Kidney (tissue), 22 donors: ENCODE measurements at places on chromosomes 5 and 9. TPM values are rescaled to one million over a fixed set of nuclear protein-coding genes. Genes with fewer than 3 reads are reported as not detected.

DNA sequence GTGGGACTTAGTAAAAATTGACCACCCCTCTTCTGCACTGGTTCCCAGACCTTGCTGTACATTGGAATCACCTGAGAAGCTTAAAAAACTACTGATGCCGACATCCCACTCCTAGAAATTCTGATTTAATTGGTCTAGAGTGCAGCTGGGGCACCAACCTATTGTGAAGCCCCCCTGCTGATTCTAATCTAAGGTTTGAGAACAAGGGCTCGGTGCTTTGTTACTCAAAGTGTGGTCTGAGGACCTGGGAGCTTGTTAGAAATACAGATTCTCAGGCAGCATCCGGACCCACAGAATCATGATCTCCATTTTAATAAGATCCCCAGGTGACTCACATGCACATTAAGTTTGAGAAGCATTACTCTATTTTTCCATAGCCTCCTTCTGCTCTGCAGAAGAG is 57.8 kb upstream of the LPAR1 start:
- H3K27ac ChIP-seq: no peak overlapping the region
- no peak overlapping the region for H3K4me3 ChIP-seq
- DNase-seq: no peak
- H3K4me1 ChIP-seq: no peaks in the 10 kb centered on the region
- no peaks in the 10 kb centered on the region for H3K36me3 ChIP-seq

SLC46A2 gene
- 0.66 TPM for total RNA-seq

DNA sequence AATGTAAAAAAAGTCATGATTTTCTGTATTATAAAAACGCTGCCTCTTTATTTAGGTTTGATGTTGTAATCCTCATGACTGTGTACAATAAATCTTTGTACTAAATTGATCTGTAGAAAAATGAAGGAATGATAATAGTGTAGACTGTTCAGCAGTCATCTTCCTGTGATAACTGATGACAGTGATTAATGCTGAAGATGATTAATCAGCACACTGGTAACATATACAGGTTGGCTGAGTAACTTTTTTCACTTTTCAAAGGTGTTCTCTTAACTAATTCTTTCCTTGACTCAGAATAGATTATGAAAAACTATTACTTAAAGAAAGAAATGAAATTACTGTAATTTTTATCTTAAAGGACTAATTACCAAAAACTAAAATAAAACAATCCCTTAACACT is 122.5 kb downstream of the RFX3 start:
- H3K4me1 ChIP-seq: no peaks in the 10 kb centered on the region
- DNase-seq: no peak
- H3K27ac ChIP-seq: no peak overlapping the region
- H3K27me3 ChIP-seq: no peaks in the 10 kb centered on the region
- H3K4me3 ChIP-seq: no peak overlapping the region
- no peaks in the 10 kb centered on the region for H3K36me3 ChIP-seq

DNA sequence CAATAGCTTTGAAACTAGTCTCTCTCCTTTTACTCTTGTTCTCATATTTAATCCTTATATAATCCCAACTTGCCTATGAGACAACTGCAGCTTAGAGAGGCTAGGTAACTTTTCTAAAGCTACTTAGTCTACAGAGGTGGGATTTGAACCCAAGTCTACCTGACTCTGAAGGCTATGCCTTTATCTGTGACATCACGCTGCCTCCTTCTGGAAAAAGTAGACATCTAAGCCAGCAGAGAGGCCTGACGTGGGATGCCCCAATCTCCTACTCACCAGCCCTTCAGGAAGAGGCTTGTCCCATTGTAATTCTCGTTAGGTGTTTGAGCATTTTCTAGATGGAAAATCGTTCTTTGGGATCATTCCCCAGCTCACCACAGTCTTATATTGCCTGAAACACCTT is 167.5 kb downstream of the HSPA4 start:
- DNase-seq: no peak
- no peaks in the 10 kb centered on the region for H3K27me3 ChIP-seq
- H3K36me3 ChIP-seq: no peaks in the 10 kb centered on the region
- H3K27ac ChIP-seq: no peak overlapping the region
- H3K4me1 ChIP-seq: peaks cover 7% of the 10 kb centered on the region

CNTFR gene
- 3.7 TPM for total RNA-seq

DNA sequence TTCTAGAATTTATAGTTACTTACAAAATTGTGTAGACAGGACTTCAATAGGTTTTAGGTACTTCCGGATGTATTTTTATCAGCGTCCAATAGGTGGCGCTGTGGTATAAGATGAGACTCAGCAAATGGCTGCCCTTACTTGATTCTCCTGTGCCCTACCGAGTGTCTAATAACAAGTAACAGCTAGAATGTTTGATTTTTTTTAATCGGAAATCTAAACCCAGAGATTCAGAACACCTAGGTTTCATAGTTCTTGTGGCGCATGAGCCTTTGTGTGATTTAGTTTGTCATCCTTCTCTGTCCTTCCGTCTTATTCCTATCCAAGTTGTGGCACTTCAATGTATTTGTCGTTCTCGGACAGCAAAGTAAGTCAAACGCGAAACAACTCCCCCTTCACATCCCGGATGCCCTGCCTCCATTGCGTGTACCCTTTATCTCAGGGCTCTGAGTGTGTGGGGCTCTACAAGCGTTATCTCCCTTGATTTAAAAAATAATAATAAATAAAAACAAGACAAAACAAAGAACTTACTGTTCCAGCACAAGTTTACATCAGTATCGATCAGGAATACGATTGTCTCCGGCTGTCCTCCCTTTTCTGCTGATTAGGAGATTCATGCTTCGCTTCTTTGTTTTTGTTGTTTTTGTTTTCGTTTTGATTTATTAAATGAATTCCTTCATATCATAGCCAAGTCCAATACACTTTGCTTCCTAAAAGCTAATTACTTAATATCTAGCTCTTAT is 50.7 kb upstream of the SLC30A5 start:
- H3K27me3 ChIP-seq: no peaks in the 10 kb centered on the region
- H3K27ac ChIP-seq: peak overlapping the region; percentile 64
- peak; percentile 89 for DNase-seq
- peak overlapping the region; percentile 91 for H3K4me3 ChIP-seq
- no peaks in the 10 kb centered on the region for H3K4me1 ChIP-seq
- H3K36me3 ChIP-seq: no peaks in the 10 kb centered on the region

DNA sequence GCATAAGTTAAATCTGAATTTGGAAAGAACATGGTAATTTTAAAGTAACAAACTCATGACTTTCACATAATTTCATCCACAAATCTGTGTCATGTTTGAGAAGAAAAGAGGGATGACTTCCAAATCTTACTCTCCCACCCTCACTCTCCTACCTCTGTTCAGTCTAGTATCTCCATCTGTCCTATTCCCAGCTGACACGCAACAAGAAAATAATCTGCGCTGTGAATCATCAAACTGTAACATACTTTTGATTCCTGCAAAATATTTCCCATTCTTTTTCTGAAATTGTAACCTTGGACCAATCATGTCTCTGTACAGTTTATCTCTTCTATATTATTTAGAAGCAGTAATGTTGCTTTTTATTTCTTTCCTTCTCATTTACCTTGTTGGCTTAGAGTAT is 91.4 kb downstream of the SLC12A2 start:
- no peaks in the 10 kb centered on the region for H3K27me3 ChIP-seq
- H3K4me3 ChIP-seq: no peak overlapping the region
- no peak overlapping the region for H3K27ac ChIP-seq
- H3K36me3 ChIP-seq: no peaks in the 10 kb centered on the region

CCL28 gene
- total RNA-seq: 22.8 TPM

GPX3 gene
- total RNA-seq: 1,327 TPM

DNA sequence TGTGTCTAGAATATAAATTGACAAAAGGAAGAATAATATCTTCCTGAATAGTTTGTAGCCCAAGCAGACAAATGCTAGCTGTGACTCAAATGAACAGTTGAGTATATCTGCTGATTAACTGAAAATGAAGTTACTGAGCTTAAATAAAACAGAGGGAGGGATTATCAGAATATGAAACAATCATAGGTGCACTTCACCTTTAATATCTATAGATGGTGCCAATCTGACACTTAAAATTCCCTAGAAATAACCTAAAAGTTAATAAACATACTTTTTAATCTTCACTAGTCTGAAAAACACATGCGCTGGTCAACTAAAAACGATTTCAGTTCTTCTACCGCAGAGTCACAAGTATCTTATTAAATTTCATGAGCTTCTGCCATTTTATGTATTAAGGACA is 280.8 kb upstream of the RASA1 start:
- no peaks in the 10 kb centered on the region for H3K4me1 ChIP-seq
- DNase-seq: no peak
- no peak overlapping the region for H3K4me3 ChIP-seq
- no peak overlapping the region for H3K27ac ChIP-seq
- H3K27me3 ChIP-seq: no peaks in the 10 kb centered on the region

DNA sequence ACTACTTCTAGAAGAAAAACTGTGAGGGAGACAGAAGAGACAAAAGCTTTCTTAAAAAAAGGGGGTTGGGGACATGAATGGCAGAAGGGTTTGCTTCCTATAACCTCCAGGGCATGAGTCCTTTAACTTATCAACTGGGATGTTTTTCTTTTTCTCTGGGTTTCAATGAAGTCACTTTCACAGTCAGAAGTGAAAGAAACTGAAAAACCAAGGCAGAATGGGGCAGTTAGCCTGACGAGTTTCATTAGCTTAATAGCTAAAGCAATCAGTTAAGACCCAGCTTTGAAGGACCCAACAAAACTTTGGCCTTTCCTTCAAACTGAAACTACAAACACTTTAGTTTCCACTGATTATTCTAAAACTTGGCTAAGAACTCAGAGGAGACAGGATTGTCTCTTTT is 4.6 kb upstream of the OR13C8 start:
- H3K27me3 ChIP-seq: no peaks in the 10 kb centered on the region
- H3K4me3 ChIP-seq: no peak overlapping the region
- no peaks in the 10 kb centered on the region for H3K36me3 ChIP-seq
- no peaks in the 10 kb centered on the region for H3K4me1 ChIP-seq
- DNase-seq: no peak

C9orf78 gene
- 39.7 TPM for total RNA-seq

- H3K36me3 ChIP-seq: no peaks in the 10 kb centered on the region
- H3K27me3 ChIP-seq: no peaks in the 10 kb centered on the region
- H3K4me3 ChIP-seq: no peak overlapping the region
- H3K4me1 ChIP-seq: no peaks in the 10 kb centered on the region
Measured at GRCh38 chr5:81853030-81853357, 102.1 kb upstream of the SSBP2 start.

DNA sequence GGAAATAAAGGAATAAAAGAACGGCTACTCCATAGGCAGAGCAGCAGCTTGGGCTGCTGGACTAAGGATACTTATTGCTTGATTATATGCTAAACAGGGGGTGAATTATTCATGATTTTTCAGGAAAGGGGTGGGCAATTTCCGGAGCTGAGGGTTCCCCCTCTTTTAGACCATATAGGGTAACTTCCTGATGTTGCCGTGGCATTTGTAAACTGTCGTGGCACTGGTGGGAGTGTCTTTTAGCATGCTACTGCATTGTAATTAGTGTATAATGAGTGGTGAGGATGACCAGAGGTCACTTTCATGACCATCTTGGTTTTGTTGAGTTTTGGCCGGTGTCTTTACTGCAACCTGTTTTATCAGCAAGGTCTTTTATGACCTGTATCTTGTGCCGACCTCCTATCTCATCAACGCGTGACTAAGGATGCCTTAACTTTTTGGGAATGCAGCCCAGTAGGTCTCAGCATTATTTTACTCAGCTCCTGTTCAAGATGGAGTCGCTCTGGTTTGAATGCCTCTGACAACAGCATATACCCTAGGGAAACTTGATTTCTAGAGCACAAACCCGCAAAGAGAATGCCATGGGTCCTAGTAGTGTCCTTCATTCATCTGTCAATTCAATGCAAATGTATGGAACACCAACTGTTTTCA is 47.8 kb upstream of the PWWP2A start:
- no peak overlapping the region for H3K27ac ChIP-seq
- no peaks in the 10 kb centered on the region for H3K27me3 ChIP-seq
- H3K4me1 ChIP-seq: no peaks in the 10 kb centered on the region
- DNase-seq: no peak
- no peak overlapping the region for H3K4me3 ChIP-seq

DNA sequence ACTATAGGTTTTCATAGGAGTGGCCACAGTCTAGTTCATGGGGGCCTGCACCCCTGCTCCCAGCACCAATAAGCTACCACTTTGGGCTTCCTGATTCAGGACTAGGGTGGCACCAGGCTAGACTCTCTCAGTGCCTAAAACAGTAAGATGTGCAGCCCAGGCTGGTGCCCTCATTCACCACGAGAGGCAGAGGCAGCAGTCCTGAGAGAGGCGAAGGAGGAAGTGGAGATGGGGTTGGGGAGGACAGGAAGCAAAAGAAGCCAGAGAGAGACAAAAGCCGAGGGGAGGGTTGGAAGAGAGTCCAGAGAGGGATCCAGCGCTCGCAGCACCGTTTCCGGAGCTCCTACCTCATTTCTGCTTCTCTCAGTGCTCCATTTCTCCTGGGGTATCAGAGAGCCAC is 180.9 kb downstream of the MED10 start:
- DNase-seq: no peak
- H3K4me3 ChIP-seq: no peak overlapping the region
- no peaks in the 10 kb centered on the region for H3K36me3 ChIP-seq
- no peaks in the 10 kb centered on the region for H3K27me3 ChIP-seq
- H3K27ac ChIP-seq: no peak overlapping the region

- H3K27me3 ChIP-seq: no peaks in the 10 kb centered on the region
- peak; percentile 80 for DNase-seq
- no peak overlapping the region for H3K27ac ChIP-seq
- no peak overlapping the region for H3K4me3 ChIP-seq
Measured at GRCh38 chr9:114551750-114552685, 35.6 kb upstream of the ATP6V1G1 start.

DNA sequence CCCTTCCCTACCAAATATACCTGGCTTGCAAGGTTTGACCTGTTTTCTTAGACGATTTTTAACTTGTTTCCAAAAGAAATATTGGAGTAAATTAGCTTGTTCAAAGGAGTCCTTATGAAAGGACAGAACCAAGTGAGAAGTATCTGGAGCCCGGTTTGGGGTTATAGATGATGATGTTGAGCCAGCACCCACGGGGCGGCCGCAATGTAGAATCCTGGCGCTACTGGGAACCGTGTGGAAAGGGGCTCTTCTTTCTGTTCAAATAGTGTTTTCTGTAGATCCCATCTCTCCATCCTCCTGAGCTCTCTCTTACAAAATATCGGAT is 517 bp upstream of the EXOSC2 start:
- H3K4me1 ChIP-seq: peaks cover 10% of the 10 kb centered on the region
- no peaks in the 10 kb centered on the region for H3K27me3 ChIP-seq
- peak overlapping the region; percentile 43 for H3K27ac ChIP-seq

DNA sequence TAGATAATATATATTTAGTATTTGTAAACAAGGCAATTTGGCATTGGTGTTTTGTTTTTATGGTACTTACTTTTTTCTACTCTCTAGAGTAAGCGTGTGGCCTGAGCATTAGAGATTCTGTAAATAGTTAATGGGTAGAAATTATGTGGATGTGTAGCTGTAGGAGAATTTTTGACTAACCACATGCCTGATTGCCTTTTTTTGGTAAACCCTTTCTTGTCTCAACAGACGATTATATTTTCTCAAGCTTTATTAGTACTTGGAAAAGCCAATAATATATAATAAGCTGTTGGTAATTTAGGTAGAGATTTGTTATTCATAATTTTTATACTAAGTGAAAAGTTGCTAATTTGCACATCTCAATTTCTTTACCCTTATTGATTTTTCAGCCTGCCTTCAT is 76.8 kb downstream of the FCHO2 start:
- no peak overlapping the region for H3K4me3 ChIP-seq
- H3K27me3 ChIP-seq: no peaks in the 10 kb centered on the region
- H3K4me1 ChIP-seq: no peaks in the 10 kb centered on the region
- H3K36me3 ChIP-seq: no peaks in the 10 kb centered on the region

GRIN3A gene
- 0.03 TPM for total RNA-seq

GRCh38 chr9:89795538-89796195 is 190.9 kb downstream of the GADD45G start:
- H3K27ac ChIP-seq: no peak overlapping the region
- H3K27me3 ChIP-seq: no peaks in the 10 kb centered on the region
- H3K4me1 ChIP-seq: no peaks in the 10 kb centered on the region
- DNase-seq: no peak
- no peaks in the 10 kb centered on the region for H3K36me3 ChIP-seq
- no peak overlapping the region for H3K4me3 ChIP-seq
